ENCODE measurements at places on chromosomes 5 and 9.

DNA sequence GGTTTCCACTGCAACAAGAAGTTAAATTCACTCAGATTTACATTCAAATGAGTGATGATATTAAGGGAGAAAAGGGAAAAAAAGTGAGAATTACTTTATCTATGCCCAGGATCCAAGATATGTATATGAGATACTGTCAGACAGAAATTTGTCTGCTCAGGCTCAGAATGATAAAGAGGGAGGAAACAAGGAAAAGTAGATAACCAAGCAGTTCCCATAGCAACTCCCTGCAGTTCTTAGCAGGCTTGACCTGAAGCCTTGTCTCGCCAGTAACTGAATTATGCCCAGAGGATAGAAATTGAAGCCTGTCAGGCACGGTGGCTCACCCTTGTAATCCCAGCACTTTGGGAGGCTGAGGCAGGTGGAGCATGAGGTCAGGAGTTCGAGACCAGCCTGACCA, 304.4 kb downstream of the TLE1 start:
- DNase-seq: no peak

GRCh38 chr5:157518963-157519362, 56.6 kb downstream of the ADAM19 start:
- no peak for DNase-seq

DNA sequence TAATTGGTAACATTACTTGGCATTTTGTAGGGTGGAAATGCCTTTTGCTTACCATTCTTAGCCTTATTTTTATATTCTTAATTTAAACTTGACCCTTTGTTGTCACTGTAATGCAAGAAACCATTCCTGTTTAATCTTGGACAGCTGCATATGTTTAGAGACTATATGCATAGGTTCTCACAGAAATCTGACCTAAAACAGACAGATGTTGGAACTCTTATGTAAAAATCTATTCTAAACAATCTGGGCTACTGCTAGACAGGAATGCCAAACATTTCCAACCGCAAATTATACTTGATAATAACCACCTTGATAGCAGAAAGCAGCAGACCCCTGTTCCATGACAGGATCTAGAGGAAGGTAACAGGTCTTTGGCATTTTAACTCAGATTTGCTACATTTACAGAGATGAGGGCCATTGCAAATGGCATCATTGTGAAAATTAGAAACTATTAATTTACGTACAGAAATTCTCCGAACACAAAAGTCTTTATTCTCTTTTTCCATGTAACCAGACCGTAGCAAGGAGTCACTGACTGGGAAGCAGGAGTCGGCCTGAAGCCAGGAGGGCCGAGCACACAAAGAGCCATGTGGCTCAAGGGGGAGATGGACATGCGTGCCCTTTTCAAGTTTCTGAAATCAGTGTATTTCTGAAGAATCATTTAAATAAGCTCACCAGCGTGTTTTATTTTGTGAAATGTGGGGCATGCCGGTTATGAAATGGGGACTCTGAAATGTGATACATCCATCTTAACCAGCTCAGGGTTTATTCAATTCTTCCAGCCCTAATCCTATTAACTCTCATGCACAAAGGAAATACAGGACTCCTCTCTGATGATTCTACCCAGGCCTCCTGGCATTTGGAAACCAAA, 139.3 kb downstream of the AOPEP start:
- DNase-seq: no peak

- no peak for DNase-seq
Measured at GRCh38 chr5:126486332-126486731, 63.1 kb downstream of the GRAMD2B start.

DNA sequence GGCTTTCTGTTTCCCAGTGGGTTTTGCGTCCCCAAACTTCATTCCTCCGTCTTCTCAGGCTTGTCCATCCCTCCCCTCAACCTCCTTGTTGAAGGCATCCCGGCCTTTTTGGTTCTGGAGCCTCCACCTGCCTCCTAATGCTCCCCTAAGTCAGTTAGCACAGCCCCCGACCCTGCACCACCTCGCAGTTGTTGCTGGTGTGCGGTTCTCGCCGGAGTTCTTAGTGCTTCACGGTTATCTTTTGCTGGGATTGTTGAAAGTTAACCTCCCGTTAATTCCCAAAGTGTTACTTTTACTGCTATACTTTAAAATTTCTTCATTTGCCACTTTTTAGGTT, 447 bp downstream of the UBLCP1 start:
- DNase-seq: no peak

GRCh38 chr9:1047591-1048230, 2.4 kb upstream of the DMRT2 start:
- DNase-seq: no peak

GRCh38 chr5:37888476-37888875, 48.6 kb upstream of the GDNF start:
- DNase-seq: no peak

Measured in CD14-positive monocyte (primary cell).